Activated CD4-positive, alpha-beta T cell treated with anti-CD3 and anti-CD28 coated beads, Interleukin-2, amount 10 ng/mL, durations not matched to agents 7 days and 5 days (primary cell): ENCODE measurements at places on chromosomes 11 and 22. TPM values are rescaled to one million over a fixed set of nuclear protein-coding genes. Genes with fewer than 3 reads are reported as not detected.
A peak's percentile ranks its signal among the peaks of the same experiment; 100 is the strongest.

DNA sequence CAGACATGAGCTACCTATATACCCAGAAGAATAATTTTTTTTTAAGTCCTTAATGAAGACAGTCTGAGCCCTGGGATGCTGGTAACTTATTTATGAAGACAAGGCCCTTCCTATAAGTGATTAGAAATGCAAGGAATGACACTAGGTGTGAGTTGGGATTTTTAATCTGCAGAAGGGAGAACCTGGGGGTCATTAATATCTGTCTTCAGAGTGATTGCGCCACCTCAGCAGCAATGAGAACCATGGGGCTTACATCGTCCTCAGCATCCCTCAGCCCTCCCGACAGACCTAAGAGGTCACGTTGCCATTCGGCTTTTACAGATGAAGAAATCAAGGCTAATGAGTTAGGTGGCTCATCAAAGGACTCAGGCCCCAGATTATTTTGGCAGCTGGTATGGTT lies 55.6 kb downstream of the MCM5 start:
- H3K4me1 ChIP-seq: peaks cover 2% of the 10 kb centered on the region
- H3K4me3 ChIP-seq: no peak overlapping the region
- H3K27me3 ChIP-seq: no peaks in the 10 kb centered on the region
- no peak for DNase-seq
- H3K27ac ChIP-seq: no peak overlapping the region

DNA sequence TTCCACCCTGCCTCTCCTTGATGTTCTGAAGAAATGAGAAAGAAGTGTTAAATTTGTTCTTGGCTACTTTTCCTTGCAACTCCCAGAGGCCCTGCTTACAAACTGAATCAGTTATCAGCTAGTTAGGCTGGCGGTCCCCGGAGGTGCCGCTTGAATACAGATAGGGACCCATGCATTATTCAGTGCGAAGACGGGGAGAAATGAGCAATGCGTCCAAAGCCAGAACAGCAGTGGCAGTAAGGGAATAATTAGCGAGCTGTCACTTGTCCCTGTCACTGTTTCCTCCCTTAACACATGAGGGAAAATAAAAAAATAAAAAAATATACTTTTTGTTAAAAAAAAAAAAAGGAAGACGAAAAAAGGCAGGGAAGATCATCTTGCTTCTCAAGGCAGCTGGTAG lies 528.1 kb downstream of the MN1 start:
- H3K27me3 ChIP-seq: no peaks in the 10 kb centered on the region
- no peak overlapping the region for H3K4me3 ChIP-seq

GRCh38 chr11:65546217-65546958 lies 11.8 kb downstream of the LTBP3 start:
- no peaks in the 10 kb centered on the region for H3K27me3 ChIP-seq
- H3K4me1 ChIP-seq: peaks cover 52% of the 10 kb centered on the region
- peak; percentile 97 for DNase-seq

GRCh38 chr11:31243706-31244105 lies 125.8 kb downstream of the DCDC1 start:
- peaks cover 4% of the 10 kb centered on the region for H3K27me3 ChIP-seq
- DNase-seq: no peak
- no peak overlapping the region for H3K4me3 ChIP-seq

The PLAAT2 gene
- 0.29 TPM for total RNA-seq

The RBX1 gene
- 71.5 TPM for total RNA-seq

The SLC37A2 gene
- 0.73 TPM for total RNA-seq
